ENCODE measurements at places on chromosomes 4 and X.
A peak's percentile ranks its signal among the peaks of the same experiment; 100 is the strongest.

- DNase-seq = no peak
Measured at GRCh38 chr4:2791518-2792395, 1.1 kb upstream of the SH3BP2 start.

DNA sequence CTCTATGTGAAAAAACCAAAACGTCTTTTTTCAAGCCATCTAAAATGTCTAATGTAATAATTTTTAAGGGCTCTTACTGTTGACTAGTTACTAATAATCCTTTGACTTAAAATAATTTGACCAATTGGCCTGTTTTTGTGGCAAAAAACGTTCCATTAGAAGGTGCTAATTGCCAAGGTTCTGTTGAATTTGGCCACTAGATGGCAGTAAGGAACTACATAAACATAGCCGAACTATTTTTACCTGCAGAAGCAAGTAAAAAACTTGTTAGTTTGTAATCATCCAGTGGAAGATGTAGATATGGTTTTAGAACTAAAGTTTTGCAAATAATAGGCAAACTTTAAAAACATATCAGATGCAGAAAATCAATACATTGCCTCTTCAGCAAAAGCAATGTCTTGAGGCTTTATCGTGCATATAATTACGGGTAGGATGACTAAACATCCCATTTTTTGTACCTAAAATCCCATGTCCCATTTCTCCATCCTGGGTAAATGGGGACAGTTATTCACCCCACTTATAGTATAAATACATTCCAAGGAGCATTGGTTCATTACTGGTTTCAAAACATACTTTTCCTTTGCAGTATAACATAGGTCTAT is 57.6 kb downstream of the PROM1 start:
- DNase-seq = no peak

- no peak for DNase-seq
Measured at GRCh38 chrX:3699821-3700381, 13.5 kb downstream of the PRKX start.

- DNase-seq = no peak
Measured at GRCh38 chrX:6210230-6210629, 18.4 kb downstream of the NLGN4X start.

DNA sequence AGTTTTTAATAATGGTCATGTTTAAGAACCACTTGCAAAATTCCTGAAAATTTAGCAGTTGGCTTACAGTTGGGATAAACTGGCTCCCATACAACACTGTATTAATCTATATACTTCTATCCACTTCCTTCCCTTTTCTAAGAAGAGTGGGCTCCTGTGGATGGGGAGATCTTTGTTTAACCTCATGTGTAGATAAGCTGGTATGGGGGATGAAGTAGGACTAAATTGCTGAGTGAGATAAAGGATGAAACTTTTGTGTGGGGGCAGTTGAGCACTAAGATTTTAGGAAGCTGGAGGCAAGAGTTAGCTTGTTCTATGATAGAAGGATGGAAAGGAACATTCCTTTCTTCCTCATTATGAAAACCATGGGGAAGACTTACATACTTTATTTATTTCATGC is 54.6 kb upstream of the ATP8A1 start:
- DNase-seq = no peak

- no peak for DNase-seq
Measured at GRCh38 chr4:8177552-8177951, 18.9 kb upstream of the ABLIM2 start.

GRCh38 chr4:140427919-140428471 is 547 bp upstream of the CLGN start:
- no peak for DNase-seq

DNA sequence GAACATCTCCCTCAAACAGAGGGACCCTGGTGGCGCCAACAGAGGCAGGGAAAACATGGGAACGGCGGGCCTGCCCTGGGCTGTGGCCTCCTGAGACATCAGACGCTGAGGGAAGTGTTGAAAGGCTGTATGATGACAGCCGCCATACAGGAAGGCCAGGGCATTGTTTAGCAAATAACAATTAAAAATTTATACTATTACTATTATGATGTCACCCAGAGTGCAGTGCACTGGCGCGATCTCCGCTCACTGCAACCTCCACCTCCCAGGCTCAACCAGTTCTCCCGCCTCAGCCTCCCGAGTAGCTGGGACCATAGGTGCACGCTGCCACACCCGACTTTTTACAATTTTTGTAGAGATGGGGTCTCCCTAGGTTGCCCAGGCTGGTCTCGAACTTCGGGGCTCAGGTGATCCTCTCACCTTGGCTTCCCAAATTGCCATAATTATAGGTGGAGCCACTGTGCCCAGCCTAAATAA is 54.6 kb downstream of the CPZ start:
- no peak for DNase-seq

DNA sequence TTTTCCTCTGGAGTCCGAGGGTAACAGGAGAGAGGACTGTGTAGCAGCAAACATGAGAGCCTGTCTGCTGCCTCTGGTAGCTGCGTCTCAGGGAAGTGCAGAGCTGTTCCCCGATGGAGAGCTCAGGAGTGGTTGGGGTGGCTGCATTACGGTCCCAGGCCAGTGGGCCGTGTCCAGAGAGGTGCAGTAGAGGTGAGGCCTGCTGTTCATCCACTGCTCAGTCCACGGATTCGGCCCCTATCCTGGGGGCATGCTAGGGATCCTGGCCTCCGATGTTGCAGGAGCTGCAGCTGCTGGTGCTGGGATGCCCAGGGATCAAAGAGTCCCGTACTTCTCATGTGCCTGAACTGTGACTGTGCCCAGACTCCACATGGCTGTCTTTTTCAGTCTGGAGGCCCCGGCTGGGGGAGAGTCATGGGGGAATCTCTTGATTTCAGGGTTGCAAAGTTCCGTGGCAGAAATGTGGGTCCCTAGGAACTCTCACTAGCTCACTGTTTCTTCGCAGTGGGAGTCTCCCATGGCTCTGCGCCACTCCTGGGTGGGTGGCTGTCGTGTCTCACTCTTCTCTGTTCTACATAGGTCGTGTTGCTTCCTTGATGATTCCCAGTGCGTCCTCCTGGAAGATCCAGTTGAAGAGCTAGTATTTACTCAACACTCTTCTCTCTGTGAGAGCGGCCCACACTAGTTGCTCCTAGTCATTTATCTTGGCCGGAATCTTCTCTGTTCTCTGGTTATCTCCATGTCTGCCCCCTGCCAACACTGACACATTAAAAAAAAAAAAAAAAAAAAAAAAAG is 109.5 kb upstream of the CENPE start:
- no peak for DNase-seq

DNA sequence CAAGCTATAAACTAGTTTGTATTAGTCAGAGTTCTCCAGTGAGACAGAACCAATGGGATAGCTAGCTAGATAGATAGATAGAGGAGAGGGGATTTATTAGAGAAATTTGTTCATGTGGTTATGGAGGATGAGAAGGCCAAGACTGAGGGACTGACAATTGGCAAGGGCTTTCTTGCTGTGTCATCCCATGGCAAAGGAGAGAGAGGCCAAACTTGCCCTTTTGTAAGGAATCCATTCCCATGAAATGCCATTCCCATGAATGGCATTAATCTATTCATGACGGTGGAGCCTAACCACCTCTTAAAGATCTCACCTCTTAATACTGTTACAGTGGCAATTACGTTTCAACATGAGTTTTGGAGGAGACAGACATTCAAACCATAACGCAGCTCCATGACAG is 58.1 kb downstream of the LINC00632 start:
- DNase-seq = no peak

DNA sequence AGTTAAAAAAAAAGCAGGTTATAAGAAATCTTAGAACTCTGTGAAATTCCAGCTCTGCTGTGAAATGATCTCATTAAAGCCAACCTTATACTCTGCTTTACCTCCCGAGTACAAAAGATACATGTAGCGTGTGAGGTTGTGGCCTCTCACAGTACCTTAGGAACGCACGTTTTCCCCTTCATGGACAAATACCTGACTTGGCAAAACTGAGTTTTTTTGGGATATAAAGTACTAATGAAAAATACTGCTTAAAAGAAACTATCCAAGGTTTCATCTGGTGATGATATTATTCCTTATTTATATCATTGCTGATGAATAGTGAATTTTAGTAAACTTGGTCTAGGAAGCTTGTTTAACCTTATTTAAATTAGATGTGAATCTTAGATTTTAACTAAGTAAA is 48.9 kb downstream of the WWC2 start:
- DNase-seq = no peak

DNA sequence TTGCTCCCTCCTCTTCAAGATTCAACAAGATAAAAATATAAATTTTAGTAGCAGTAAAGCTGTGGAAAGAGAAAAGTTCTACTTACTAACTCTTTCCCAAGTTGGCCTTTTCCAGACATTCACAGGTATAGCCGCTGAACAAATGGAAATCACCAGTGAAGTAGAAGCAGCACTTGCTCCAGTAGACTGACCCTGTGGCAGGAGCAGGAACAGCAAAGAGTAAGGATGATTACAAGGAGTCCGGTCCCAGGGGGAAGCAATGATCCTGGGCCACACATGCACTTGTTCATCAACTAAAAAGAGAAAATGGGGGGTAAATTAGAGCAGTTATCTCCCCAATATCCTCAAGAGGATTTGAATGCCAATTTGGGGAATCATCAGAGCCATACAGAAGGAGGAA is 184.9 kb downstream of the NAF1 start:
- DNase-seq = no peak

- DNase-seq = no peak
Measured at GRCh38 chrX:68912113-68912512, 83.3 kb downstream of the EFNB1 start.

GRCh38 chrX:103629318-103630170 is 769 bp downstream of the TCEAL1 start:
- peak; percentile 51 for DNase-seq

DNA sequence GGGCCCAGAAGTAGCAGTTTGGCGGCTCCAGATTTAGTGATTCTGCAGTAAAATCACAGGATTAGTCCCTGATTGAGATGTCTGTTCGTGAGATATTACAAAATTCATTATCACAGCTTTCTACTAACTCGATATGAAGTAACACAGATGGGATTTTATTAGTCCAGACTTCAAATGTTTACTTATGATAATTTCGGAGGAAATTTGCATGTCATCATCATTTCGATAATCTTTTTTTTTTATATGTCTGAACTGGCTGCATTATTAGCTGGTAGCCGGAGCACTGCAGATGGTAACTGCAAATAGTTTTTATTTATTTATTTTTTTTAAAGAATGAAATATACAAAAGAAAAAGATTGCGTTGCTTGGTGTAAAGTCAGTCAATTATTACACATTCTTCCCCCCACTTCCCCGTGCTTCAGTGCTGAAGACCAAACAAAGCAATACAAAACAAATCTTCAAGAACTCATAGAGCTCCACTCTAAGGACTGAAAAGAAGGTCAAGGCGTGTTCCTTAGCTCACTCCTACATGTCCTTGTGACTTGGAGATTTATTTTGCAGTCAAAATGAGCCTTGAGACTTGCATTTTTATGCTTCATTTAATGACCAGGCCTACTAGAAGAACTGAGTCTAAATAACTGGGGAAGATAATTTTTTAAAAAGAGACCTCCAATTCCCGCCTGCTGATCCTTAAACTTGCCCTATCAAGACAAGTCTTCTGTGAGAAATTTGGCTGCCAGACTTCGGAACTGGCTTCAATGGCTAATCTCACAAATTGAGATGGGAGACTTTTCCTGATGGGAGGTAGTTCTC is 11.7 kb upstream of the PITX2 start:
- DNase-seq = no peak

DNA sequence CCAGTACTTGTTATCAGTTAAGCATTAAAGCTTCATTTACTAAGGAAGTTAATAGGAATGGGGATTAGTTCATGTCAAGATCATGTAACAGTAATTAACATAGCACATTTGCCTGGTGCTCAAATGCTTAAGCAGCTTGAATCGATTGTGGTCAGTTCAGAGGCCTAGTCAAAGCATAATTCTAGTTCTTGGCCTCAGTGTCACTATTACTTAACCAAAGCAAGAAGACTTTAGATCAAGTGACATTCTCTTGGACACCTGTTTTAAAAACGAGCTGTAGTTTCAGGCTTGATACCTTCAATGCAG is 115.2 kb upstream of the BMPR1B start:
- DNase-seq = no peak

GRCh38 chr4:114078636-114079035 is 99.2 kb upstream of the ARSJ start:
- DNase-seq = no peak

GRCh38 chrX:132532913-132533312 is 44.1 kb upstream of the MBNL3 start:
- DNase-seq = peak; percentile 17

- DNase-seq = no peak
Measured at GRCh38 chr4:48565362-48566033, 75.4 kb downstream of the ZAR1 start.
